Endothelial cell (in vitro differentiated cells): ENCODE measurements at places on chromosomes 2 and 18.

DNA sequence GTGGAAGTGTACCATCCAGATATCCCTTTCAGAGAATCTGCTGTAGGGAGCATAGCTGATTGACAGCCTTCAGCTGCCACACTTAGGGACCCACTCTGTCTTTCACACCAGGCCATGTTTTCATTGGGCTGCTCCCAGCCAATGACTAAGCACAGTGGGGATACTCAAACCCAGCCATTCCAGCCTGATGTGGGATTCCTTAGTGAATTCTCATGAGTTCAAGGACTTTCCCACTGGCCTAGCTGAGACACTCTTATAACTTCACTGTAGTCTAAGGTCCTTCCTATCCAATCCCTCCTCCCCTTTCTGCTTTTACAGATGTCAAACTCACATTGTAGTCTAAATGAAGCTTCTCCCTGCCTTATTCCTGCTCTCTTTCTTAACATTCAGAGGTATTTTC lies 201.2 kb downstream of the PIK3C3 start:
- DNase-seq: no peak

- DNase-seq: no peak
Measured at GRCh38 chr18:57748770-57749603, 54.1 kb downstream of the ATP8B1 start.

DNA sequence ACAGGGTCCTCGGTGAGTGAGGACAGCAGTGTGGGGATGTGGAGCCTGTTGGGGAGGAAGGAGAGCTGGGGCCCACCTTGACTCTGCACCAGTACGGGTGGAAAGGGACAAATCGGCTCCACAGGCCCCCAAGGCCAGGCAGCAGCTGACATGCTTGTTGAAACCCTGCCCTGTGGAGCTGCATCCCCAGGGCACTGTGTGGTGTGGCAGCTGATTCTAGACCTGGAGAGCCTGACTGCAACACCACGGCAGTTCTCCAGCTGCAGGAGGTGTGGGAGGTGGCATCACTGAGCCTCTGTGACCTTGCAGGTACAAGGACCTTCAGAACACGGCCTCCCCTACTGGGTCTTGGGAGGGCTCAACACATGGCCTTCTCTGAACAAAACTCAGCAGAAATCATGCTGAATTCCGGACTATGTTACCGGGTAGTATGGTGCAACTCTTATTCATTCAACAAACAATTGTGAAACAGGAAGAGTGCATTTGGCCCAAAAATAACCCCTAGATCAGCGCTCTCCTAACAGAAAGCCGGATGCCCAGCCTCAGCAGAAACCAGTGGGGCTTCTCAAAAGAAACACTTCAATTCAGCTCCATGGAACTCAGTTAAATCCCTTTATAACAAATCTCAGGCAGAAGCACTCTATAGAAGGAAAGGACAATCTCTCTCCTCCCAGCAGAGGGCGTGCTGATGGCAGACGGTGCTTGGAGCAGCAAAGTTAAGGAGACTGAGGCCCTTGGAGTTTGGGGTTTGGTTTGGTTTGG lies 104.4 kb upstream of the SALL3 start:
- no peak for DNase-seq

DNA sequence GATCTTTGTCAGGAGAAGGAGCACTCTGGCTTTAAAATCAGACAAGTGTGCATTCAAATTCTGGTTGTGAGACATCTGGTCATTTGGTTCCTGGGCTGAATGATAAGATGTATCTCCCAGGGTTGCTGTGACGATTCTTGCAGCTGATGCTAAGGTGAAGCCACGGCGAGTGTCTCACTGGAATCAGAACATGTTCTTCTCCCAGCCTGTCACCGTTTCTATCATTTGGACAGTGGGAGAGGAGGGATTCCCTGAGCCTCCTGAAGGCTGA lies 68.3 kb downstream of the NCK2 start:
- DNase-seq: no peak

- no peak for DNase-seq
Measured at GRCh38 chr2:230680463-230681170, 32.0 kb upstream of the CAB39 start.

DNA sequence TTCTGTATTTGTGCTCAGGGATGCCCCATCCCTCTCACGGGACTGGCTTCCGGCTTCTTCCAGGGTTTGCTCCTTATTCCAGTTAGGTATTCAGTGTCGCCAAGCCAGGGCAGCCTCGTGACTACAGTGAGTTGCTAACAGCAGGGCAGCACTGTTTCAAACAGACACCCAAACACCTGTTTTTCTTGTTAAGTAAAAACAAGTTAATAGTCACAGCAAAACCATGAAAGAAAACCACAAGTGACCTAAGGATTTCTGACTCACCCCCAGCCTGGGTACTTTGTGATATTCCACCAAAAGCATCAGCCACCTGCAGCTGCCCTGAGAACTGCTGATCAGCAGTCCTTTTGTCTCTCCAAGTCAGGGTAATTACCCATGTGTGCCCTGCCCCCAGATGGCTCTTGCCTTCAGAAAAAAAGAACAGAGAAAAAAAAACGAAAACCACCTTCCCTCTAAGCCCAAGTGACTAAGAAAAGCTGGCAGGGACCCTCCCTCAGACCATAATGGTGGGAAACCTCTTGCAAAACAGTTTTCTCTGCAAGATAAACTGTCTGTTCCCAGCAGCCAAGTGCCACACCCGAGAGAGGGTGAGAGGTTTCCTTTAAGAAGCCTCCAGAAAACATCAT lies 178.2 kb downstream of the ANAPC1 start:
- no peak for DNase-seq

DNA sequence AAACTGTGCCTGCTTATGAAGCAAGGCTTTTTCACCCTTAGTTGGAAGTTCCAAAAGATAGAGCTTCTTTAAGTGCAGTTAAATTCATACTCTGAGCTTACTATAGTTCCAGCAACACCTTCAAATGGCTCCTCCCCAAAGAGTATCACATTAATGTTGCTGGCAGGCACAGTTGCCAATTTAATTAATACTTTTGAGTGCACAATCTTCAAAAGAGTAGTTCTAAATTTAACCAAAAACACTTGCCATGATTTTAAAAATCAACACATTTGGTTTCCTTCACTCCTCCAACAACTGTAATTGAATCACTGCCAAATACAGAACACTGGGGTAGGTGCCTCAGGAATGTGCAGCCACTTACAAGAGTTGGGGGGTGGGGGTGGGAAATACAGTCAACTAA lies 150.6 kb upstream of the UBE2E3 start:
- DNase-seq: no peak

DNA sequence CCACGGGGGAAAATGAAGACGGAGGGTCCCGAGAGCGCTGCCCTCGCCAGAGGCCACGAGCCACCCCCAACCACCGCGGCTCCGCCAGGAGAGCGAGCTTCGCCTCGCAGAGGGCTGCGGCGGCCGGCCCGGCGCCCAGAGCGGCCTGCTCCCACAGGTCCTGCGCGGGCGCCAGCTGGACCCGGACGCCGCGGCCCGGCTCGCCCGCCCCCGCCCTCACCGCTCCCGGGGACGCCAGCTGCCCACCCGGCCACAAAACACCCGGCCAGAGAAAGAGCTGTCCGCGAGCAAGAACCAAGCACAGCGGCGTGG lies 709 bp downstream of the PTPN2 start:
- DNase-seq: peak; percentile 41

DNA sequence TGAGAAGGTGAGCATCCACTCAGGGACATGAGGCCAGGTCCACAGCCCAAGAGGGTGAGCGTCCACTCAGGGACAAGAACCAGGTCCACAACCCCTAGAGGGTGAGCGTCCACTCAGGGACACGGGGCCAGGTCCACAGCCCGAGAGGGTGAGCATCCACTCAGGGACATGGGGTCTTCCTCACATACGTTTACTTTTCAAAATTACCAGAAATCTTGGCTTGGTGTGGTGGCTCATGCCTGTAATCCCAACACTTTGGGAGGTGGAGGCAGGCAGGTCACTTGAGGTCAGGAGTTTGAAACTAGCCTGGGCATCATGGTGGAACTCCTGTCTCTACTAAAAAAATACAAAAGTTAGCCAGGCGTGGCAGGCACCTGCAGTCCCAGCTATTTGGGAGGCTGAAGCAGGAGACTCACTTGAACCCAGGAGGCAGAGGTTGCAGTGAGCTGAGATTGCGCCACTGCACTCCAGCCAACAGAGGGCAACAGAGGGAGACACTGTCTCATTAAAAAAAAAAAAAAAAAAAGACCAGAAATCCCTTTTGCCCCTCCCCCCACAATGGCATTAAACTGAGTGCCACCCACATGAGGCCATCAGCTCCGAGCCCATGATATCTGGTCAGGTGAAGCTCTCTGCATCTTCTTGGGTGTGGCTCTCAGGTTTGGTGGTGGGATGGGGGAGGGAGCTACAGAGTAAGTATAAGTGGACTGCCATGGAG lies 9.0 kb upstream of the MBP start:
- DNase-seq: no peak

GRCh38 chr2:109342930-109343329 lies 213.9 kb downstream of the SH3RF3 start:
- no peak for DNase-seq

DNA sequence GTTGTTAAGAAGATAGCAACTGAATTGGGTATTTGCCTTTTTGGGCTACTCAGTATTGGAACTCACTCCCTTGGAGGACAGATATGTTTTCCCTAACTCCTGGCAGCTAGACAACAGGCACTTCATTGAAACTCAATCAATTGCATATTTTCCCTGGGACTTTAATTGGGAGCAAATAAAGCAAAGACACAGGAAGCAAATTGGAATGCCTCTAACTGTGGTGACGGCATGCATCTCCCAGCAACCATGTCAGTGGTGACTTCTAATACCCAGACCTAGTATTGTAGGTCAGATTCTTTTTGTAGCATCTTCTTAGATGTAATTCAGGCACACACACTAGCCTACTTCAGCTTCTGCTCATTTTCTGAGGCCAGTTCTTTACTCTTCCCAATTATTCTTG lies 164.2 kb upstream of the SETBP1 start:
- no peak for DNase-seq

DNA sequence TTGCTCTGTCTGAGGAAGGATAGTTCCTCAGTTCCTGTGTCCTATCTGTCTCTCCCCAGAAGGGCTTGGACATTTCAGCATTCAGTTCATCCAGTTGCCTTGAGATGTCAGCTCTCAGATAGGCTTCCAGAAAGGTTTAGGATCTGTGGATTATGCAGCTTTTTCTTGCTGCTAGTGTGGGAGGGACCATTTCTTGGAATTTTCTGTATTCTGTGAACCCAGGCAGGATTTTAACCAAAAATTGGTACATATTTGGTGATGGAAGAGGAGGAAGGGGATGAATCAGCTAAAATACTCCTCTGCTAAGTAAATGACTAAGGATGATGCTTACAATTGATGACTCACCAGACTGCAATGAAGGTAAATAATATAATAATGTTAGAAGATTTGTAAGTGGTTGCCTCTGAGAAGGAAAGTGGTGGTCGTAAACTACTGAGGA lies 58.6 kb upstream of the DOCK10 start:
- DNase-seq: no peak

GRCh38 chr2:38116762-38117161 lies 40.8 kb upstream of the CYP1B1 start:
- no peak for DNase-seq

DNA sequence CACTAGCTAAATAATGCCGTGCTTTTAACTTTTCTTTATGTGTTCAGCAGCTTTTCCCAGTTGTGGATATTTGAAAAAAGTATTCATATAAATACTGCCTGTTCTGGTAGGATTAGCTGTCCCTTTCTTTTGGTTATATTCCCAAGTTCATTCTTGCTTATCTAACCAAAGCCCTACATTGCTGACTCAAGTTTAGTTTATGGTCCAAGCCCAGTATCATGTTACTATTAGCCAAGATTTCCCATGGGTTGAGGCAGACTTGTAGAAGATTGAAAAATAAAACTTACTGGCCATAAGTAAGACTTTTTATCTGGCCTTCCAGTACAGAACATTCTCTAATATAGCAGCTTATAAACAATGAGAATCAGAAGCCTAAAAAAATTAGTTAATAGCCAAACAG lies 49.7 kb upstream of the NFE2L2 start:
- no peak for DNase-seq

GRCh38 chr2:105373344-105373781 lies 25.5 kb downstream of the FHL2 start:
- no peak for DNase-seq

DNA sequence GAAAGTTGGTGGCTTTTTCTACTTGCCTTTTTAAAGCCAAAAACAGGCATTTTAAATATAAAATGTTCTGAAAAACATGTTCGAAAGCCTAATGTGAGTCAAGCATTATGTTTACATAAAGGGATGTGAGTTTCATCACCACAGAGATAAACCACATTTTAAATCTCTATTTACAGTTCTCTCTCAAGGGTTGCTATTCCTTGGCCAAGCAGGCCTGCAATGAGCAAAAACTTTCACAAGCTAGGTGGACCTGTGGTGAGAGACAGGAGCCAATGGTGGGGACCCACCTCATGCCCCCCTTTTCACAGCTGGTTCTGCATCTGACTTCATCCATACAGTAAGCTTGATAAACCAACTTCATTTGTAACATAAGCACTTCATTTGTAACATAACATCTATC lies 65.1 kb downstream of the CUL3 start:
- no peak for DNase-seq

- DNase-seq: no peak
Measured at GRCh38 chr2:235765181-235765820, 271.5 kb downstream of the AGAP1 start.

DNA sequence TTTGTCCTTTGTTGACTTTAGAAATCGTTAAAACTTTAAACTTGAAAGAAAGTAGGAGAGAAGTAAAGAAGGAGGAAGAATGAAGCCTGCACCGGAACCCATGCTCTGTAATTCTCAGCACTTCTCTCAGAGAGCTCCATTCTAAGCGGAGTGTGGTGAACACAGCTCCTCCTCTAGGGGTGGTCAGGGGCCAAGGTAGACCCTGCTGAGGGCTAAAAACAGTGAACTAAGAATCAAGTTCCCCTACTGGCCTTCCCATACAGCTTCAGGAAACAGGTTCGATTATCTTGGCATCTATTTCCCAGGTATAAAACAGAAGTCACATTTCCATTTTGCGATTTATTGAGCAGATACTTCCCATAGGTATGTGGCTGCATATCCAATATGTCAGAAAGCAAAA lies 92.7 kb upstream of the ASAP2 start:
- DNase-seq: no peak

DNA sequence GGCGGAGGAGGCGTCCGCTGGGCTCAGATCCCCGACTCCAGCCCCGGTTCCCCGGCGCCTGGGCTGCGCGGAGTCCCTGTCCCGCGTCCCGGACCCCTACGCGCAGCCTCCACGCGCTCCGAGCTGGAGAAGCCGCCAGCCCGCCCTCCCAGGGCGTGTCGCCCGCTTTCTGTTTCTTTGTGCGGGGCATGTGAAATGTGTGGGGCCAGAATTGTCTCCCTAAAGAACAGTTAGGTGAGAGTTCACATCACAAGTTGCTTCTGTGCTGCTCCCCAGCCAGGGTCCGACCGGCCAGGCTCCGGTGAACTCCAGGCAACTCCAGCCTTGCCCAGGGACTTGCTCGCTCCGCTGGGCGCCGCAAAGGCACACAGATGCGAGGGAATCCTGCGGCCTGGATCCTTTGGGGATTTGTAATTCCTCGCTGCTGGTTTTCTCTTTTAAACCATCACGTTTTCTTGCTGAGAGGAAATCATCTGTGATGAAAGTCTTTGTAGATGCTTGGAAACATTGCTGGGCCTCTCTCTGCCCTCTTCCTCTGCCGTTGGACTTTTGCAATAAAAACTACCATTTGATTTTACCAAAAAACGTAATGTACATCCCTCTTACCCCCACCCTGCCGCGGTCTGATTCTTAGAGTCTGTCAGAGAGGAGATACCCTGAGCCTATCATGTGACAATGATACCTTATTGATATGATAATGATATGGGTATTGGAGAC lies 631 bp downstream of the GYPC start:
- DNase-seq: peak; percentile 55
